ENCODE measurements at places on chromosomes 6 and 20.

GRCh38 chr6:11459079-11459610 is 78.4 kb upstream of the TMEM170B start:
- no peak for DNase-seq

DNA sequence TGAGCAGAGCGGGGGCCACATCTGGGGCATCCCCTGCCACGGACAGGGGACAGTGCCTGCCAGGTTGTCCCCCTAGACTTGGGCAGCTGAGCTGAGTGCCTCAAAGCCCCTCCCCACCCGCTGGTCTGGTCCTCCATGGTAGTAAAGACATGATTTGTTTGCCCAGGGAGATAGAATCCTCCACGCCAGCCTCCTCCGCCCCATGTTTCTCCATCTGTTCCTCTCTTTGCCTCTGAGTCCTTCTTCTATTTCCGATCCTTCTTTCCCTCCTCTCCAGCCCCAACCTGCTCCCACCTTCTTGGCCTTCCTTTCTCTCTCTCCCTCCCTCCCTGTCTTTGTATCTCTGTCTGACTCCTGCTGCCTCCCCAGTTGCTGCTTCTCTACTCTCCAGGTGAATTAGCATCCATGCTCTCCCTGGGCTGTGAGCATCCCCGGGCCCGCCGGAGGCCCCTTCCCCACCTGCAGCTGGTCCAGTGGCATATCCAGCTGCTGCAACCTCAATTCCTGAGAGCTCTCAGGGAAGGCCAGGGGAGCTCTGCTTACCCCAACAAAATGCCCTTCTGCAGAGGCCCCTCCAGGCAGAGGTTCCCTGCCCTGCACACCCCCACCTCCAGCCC is 45.8 kb downstream of the CPNE5 start:
- DNase-seq: no peak

DNA sequence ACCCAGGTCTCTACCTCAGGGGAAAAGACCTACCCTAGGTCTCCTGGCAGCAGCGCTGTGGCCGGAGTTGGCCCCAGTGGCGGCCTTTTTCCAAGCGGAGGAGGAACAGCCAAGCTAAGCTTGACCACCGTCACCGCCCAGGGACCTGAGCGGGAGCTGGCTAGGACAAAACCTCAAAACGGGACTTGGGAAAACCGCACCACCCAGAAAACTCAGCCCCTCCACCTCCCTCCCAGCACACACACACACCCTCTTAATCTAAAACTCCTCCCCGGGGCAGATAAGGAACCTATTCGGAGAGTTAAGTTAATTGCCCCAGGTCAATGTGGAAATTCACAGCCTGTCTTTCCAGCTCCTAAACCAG is 2.7 kb upstream of the TRERF1 start:
- no peak for DNase-seq

GRCh38 chr6:8829796-8830195 is 394.5 kb upstream of the SLC35B3 start:
- no peak for DNase-seq

GRCh38 chr6:43668151-43669028 is 19.2 kb downstream of the MRPS18A start:
- peak; percentile 14 for DNase-seq

DNA sequence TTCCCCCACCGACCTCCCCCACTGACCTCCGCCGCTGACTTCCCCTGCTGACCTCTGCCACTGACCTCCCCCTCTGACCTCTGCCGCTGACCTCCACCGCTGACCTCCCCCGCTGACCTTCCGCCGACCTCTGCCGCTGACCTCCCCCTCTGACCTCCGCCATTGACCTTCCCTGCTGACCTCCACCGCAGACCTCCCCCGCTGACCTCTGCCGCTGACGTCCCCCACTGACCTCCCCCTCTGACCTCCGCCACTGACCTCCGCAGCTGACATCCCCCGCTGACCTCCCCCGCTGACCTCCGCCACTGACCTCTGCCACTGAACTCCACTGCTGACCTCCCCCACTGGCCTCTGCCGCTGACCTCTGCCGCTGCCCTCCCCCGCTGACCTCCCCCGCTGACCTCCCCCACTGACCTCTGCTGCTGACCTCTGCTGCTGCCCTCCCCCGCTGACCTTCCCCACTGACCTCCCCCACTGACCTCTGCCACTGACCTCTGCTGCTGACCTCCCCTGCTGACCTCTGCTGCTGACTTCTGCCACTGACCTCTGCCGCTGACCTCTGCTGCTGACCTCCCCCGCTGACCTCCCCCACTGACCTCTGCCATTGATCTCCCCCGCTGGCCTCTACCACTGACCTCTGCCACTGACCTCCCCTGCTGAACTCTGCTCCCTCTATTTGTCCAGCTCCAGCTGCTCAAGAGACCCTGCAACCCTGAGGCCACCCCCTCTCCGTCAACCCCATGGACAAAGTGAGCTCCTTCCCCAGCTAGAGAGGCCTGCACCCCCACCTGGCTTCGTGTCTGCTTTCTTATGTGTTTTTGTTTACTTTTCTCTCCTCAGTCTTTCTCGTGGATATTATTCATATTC is 91.4 kb upstream of the AFDN start:
- no peak for DNase-seq

DNA sequence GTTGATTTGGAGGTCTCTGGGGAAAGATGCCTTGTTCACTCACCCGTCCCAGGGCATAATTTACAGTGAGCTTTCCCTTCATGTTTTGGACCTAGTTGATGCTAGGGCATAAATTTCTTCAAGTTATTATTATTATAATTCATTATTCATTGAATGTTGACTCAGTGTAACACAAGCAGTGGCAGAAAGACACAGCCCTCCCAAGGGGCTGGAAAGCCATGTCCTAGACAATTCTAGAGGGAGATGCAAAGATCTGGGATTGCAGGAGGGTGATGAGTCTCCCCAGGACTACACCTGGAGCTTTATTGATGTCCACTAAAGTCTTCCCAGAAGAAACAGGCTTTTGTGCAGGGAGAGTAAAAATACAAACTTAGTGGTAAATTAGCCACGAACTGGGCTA is 322.0 kb upstream of the MOCS1 start:
- no peak for DNase-seq

DNA sequence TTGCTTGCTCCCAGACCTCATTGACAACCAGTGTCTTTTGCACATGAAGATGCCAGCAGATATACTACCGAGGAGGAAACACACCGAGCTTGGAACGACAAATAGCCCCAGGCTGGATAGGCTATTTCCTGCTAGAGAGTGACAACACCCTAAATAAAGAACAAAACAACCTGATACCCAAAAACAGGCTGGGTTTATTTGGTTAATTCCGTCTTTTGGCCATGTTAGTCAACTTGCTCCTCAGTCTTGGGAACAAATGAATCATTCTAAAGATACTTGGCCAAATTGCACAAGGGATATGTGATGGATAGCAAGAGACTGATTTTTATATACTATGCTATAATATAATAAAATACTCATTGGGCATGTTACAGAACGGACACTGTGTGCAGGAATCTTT is 11.5 kb upstream of the MUC22 start:
- no peak for DNase-seq

GRCh38 chr6:167054987-167055386 is 55.8 kb downstream of the CEP43 start:
- no peak for DNase-seq

DNA sequence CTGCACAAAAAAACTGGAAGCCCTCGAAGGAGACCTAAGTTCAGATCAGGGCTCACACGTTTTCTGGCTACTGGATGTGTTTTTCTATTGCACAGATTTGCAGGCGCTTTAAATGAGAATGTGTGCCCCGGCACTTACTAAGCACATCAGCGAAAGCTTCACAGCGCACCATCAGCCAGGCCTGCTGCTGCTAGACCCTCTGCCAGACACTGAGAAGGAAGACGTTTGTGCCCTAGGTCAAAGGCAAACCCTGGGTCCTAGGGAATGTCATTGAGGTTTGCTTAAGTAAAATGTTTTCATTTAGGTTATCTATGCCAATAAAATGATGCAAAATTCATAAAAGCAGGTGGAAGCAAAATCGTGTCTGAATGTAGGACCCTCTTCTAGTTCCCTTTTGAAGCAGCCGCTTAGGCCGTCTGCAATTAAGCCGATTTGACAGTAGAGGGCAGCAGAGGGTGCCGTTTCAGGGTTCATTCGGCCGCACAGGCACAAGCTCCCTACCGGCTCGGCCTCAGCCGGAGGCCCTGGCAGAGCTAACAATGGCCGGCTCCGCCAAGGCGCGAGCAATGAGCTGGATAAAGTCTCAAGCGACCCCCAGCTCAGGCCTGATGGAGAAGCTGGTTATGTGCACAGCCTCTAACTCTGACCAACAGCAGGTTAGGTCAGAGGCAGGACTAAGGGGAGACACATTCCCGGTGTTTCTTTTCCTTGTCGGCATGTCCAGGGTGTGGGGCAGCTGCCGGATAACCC is 107.2 kb upstream of the FOXA2 start:
- DNase-seq: peak; percentile 31

GRCh38 chr6:3894590-3895311 is 45.6 kb downstream of the FAM50B start:
- DNase-seq: no peak

DNA sequence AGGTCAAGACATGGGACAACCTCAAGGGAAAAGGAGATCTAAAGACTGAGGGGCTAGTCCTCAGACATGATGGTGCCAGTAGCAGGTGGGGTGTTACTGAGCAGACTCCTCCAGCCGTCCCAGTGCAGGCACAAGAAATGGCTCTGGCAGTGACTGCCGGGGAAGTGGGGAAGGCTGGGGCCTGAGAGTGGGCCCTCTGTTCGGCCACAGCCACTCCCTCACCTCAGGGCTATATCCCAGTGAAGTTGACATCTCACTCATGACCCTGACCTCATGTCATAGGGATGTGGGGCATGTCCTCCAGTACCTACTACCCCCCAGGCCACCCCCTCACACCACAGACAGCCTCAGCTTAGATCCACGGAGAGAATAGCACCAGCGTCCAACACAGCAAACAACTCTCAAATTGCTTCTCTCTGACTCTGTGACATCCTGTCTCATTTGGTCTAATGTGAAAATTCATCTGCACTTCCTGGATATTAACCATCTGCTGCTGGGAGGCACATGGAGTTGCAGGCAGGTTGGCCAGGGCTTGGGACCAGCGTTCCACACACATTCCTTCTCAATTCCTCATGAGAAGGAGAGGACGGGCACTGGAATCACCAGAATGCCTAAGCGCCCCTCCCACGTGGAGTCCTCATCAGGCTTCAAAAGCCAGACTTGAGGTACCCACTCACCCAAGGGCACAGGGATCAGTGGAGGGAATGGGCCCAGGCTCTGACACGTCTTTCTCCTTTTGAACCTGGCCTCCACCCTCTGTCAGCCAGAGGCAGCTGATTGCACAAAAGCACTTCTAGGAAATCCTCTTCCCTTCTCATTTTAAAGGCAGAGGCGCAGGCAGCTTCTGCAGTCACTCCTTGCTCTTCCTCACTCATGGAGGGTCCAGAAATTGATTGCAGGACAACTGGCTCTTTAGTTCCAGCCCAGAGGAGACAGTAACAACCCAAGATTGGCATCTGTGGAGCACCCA is 163.6 kb upstream of the CST7 start:
- DNase-seq: no peak

- DNase-seq: no peak
Observed at GRCh38 chr6:55902796-55903195, 27.4 kb upstream of the BMP5 start.

- no peak for DNase-seq
Observed at GRCh38 chr6:125302840-125303511, 1.2 kb upstream of the HDDC2 start.

DNA sequence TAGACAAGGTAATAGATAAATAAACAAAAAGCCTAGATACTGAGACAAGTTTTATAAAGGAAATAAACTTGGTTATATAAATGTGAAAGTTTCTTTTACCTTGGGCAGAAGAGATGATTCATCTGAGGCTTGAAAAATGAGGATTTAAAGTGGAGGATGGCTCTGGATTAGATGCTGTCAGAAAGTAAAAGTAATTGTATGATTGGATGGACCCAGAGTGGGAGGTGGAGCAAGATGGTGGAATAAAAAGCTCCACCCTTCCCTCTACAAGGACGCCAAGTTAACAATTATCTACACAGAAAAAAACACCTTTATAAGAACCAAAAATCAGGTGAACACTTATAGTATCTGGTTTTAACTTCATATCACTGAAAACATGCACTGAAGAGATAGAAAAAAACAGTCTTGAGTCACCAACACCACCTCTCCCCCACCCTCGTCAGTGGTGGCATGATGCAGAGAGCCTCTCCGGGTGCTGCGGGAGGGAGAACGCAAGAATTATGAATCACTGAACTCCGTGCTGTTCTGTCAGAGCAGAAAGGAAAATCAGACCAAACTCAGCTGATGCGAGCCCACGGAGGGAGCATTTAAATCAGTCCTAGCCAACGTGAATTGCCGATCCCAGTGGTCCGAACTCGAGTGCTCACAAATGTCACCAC is 84.7 kb upstream of the GJE1 start:
- no peak for DNase-seq

- no peak for DNase-seq
Observed at GRCh38 chr6:141510803-141511202, 621.9 kb upstream of the GJE1 start.

GRCh38 chr20:19456595-19457395 is 244.4 kb downstream of the SLC24A3 start:
- no peak for DNase-seq

- no peak for DNase-seq
Observed at GRCh38 chr20:60046011-60046413, 87.8 kb downstream of the CDH26 start.

All from activated T-cell treated with anti-CD3 and anti-CD28 coated beads for 4 hours (primary cell).